Myocyte (in vitro differentiated cells): ENCODE measurements at places on chromosomes 2 and 18.

DNA sequence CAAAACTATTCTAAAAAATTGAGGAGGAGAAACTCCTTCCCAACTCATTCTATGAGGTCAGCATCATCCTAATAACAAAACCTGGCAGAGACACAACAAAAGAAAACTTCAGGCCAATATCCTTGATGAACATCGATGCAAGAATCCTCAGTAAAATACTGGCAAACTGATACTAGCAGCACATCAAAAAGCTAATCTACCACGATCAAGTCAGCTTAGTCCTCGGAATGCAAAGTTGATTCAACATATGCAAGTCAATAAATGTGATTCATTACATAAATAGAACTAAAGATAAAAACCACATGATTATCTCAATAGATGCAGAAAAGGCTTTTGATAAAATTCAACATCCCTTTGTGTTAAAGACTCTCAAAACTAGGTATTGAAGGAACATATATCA, 63.1 kb downstream of the EHBP1 start:
- no peak for DNase-seq

- DNase-seq = peak; percentile 90
Observed at GRCh38 chr2:232689152-232689910, 7.8 kb upstream of the GIGYF2 start.

- no peak for DNase-seq
Observed at GRCh38 chr18:52723550-52723970, 383.6 kb downstream of the DCC start.

DNA sequence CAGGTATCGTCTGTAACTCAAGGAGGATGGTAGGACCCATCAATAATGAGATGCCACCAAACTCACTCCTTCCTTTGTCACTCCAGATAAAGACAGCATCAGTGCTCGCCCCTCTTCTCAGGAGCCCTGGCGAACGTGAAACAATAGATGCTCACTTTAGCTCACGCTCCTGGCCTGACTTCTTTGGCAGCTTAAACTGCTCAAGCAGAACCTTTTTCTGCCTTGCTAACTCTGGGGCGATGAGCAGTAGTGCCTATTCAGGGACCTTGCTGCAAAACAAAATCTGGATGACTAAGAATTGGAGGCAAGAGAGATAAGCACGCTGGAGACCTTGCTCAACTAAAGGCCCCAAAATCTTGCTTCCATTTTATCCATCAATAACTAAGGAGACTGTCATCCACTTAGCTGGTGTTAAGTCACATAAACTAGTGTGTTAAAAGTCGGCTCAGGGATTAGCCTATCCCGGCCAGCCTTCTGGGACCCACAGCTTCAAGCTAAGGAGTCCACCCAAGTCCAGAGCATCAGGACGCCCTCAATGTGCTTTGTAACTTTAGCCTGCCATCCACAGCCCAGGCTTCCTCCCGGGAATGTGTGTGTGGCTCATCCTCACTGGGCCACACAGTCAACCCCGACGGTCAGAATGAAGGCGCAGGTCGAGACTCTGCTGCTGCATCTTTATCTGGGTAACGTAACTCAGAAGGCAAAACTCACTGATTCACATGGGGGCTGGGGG, 38.9 kb downstream of the ZNF516 start:
- DNase-seq = peak; percentile 60

DNA sequence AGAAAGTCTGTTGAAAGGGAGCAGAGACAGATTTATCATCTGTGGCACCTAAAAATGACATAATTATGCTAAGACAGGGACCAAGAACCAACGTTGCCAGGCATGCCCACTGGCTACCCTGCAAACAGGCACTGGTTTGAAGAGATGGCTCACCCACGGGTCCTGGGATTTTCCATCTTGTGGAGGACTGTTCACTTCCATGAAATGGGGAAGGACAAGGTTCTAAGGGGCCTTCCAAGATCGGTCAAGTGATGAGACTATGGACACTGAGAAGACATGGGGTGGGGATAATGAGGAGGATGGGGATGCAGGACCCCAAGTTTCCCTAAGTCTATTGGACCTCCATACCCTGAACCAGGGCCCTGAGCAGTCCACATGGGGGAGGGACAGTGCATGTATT, 18.9 kb downstream of the LGALSL start:
- no peak for DNase-seq

DNA sequence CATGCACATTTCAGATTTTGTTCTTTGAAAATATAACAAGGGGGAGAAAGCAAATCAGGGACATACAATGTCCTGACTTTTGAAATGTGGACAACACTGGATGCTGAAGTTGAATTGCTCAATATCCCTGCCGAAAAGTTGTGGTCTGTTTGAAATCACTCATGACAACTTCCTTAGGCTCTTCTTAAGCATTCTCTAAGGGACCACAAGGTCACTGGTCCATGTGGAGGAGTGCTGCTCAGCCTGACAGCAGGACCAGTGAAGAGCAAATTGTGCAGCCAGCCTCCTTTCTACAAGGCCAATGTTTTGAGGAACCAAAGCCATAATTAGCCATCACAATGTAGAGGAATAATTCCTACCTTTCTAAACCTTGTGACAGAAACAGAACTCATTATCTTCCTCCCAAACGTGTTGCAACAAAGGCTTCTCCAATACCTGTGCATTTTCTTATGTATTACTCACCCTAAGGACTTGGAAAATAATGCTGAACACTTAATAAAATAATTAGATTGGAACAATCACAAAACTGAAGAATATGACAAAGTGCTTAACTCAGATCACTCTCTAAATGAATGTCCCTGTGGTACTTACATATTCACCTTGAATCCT, 1477.6 kb upstream of the NXPH2 start:
- DNase-seq = no peak
